Fibroblast of villous mesenchyme (primary cell): ENCODE measurements at places on chromosomes 11 and 22.

GRCh38 chr11:5258543-5259262 lies 4.1 kb upstream of the HBG2 start:
- no peak for DNase-seq

- DNase-seq = no peak
These were observed 2.1 kb downstream of the MFRP start for GRCh38 chr11:119344291-119345010.

GRCh38 chr11:68020575-68020974 lies 9.9 kb upstream of the NDUFS8 start:
- peak; percentile 25 for DNase-seq

DNA sequence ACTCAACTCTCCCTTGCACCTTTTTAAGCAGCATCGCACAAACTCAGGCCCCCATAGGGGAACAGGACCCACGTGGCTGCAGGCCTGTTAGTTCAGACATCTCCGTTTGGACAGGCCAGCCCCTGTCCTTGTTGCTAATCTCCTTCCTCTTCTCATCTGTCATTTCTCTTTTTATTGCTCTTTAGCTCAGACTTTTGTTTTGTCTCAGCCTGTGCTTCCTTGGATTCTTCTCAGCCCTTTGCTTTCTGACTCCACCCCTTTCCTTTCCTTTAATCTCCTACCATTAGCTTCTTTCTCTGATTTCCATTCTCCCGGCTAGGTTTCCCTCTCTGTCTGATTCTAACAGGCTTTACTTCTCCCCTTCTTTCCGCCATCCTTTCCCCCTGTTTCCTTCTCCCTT lies 68.7 kb downstream of the SCN3B start:
- DNase-seq = no peak

DNA sequence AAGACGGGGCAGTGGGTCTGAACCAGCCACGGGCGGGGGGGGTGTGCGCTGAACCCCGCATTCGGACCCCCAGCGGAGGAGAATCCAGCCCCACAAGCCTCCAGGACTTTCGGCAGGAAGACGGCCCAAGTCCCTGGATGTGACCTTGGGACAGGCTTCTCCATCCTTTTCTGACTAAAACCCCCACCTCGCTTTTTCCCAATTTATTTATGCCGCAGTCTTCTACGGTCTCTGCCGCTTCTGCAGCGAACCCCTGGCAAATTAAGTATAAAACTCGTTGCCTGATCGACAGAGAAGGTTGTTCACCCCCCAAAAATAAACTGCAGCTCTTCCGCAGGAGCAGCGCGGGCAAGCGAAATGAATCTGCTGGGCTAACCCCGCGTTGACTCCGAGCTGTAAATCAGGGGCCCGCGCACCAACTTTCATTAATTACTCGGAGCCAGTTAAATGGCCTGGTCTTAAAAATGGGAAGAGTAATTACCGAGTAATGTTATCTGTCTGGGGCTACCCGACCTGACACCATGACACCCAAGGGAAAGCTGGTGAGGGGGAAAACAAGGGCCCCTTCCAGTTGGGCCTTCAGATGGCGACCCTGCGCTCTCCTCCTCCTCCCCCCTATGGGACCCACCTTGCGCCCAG lies 6.6 kb downstream of the WT1 start:
- no peak for DNase-seq

DNA sequence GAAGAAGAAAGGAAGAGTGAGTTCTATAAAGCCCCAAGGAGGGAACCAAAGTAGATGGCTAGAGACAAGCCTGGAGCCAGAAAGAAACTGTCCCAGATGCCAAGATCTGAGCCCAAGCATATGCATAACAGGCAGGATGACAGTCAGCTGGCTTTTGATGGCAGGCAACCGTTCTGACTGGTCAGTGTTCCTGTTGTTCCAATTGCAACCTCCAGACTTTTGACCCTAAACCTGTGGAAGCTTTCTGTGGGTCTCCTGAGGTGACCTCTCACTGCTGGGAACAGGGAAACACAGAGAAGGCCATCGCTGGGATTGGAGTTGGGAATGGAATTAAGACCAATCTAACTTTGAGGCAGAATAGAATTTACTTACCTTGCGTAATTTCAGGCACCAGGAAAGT lies 21.6 kb upstream of the NNMT start:
- DNase-seq = no peak

DNA sequence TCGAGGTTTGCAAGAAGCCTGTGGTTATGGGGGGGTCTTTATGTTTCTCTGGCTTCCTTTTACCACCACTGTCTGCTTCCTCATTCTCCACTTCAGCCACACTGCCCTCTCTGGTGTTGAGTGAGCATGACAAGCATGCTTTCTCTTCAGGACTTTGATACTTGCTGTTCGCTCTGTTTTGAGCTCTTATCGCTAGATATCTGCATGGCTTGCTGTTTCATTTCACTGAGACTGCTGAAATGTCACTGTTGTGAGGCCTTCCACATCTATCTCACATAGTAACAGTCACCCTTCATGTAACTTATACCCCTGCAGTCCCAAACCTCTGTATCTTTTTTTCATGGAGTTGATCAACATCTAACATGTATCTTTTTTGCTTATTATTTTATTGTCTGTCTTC lies 59.8 kb downstream of the TMEM135 start:
- peak; percentile 42 for DNase-seq

DNA sequence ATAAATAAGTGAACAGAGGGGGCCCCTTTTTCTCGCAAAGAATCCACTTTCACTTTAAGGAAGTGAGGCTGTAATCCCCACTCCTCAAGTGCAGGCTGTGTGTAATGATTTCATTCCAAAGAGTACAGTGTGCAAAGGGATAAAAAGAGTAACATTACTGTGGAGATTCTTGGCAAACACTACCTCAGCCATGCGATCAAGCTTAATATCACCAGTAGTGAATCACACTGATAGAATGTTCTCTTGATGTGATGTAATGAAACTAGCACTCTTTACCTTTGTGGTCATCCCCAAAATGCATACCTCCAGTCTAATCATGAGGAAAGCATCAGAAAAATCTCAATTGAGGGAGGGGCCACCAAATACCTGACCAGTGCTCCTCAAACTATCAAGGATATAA lies 246.1 kb upstream of the CHORDC1 start:
- DNase-seq = no peak

GRCh38 chr22:27113211-27113635 lies 455.8 kb downstream of the MIAT start:
- peak; percentile 90 for DNase-seq

DNA sequence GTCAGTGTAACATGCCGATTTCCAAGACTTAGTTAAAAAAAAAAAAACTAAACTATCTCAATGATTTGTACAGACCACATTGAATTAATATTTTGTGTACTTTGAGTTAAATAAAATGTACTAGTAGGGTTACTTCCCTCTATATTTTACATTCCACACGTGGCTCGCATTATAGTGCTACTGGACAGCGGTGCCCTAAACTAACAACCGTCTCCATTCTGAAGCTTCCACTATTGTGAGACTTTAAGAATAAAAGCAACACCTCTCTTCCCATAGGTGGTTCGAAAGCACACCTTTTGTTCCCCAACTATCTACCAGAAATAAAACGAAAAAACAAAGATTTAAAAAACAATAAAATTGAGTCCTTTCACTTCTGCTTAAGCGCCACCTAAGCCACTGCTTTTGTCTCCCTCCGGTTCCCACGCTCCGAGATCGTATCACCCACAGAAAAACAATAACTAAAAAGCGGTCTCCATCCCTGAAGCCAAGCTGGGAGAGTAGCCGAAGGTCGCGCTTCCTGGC lies 380 bp upstream of the TTC17 start:
- peak; percentile 8 for DNase-seq

GRCh38 chr11:33134276-33134675 lies 27.0 kb downstream of the CSTF3 start:
- DNase-seq = no peak

GRCh38 chr11:61609980-61610366 lies 29.1 kb upstream of the SYT7 start:
- no peak for DNase-seq

DNA sequence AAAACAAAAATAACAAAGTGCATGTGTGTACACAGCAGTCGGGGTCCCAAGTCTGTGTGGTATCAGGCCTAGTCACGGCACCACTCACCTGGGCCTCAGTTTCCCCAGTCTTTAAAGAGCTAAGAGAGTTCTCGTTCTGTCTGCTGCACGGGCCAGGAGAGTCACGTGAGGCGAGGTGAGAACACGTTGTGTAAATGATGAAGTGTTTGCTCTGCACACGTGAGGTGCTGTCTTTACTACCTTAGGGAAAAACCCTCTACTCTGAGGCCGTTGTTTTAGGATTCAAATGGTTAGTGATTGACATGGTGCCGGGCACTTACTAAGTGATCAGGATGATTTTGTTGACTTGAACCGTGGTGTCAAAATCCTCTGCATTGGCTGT lies 86.5 kb upstream of the PPARA start:
- DNase-seq = peak; percentile 45

- no peak for DNase-seq
These were observed 48.9 kb downstream of the CEP164 start for GRCh38 chr11:117376517-117376916.

- DNase-seq = no peak
These were observed 29.1 kb upstream of the LMO2 start for GRCh38 chr11:33920838-33921613.

DNA sequence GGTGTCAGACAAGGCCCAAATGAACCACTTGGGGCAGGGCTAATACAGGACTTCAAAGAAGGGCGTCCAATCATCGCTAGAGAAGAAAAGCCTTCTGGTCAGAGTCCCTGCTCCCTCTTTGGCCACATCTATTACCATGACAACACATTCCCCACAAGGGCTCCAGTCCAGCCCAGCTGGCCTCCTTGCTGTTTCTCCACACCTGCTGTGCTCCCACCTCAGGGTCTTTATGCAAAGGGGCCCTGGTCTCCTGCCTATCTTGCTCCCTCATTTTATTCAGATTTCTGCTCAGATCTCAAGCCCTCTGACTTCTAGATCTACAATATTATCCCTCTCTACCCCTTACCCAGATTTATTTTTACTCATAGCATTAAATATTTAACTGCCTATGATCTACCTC lies 58.0 kb upstream of the KIRREL3 start:
- no peak for DNase-seq

- no peak for DNase-seq
These were observed 50.1 kb downstream of the MN1 start for GRCh38 chr22:27751277-27752070.

DNA sequence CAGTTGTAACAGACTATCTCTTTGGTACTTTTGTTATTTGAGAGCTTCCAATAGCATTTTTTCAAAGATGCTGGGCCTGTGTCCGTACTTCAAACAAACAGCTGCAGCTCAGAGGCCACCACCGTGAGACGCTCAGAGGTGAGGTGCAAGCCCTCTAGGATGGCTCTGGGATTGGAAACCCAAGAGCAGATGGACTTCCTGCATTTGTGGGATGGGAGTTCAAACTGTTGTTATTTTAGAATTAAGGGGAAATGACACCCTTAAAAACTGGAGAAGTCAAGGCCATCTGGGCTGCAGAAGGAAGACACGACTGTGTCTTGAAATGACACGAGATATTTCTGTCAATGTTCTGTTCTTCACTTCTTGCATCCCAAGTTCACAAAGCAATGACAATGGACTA lies 9.2 kb upstream of the IL10RA start:
- no peak for DNase-seq

GRCh38 chr11:61067782-61068446 lies 34.4 kb upstream of the CD5 start:
- no peak for DNase-seq

GRCh38 chr11:20715464-20715863 lies 46.1 kb downstream of the NELL1 start:
- DNase-seq = no peak

DNA sequence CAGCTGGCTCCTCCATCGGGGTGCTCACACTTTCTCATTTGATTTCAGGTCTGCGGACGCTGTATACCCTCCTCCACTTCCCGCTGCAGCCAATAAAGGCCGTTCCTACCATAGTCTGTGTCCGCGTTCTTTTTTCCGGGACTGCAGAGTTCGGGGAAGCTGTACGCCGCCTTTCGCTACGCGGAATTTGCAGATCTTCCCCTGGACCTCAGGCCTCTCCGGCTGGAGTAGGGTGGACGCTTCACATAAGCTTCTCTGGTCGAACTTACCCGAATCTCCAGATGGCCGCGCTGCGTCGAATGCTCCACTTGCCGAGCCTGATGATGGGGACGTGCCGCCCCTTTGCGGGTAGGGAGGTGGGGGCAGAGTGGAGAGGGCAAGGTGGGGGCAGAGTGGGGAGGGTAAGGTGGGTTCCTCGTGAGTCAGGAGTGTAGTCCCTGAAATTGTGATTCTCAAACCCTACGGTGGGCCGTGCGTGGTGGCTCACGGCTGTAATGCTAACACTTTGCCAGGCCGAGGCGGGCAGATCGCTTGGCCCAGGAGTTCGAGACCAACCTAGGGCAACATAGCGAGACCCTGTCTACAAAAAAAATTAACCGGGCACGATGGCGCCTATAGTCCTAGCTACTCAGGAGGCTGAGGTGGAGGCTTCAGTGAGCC lies 617 bp downstream of the CSKMT start:
- DNase-seq = peak; percentile 79

DNA sequence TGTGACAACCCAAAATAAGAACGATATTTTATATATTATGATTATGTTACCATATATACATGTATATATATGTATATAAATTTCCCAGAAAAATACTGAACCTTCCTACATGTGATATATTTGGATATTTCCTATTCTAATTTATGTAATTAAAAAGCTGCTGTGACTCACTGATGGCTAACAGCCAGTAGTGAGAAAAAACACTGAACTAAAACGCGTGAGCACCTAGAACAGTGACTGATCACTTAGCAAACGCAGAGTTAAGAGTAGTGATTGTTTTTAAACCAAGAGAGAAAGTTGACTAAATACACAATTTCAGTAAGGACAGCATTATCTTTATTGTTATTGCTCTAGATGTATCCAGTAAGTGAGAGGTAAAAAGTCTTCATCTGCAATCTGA lies 213.8 kb downstream of the TMEM135 start:
- no peak for DNase-seq

DNA sequence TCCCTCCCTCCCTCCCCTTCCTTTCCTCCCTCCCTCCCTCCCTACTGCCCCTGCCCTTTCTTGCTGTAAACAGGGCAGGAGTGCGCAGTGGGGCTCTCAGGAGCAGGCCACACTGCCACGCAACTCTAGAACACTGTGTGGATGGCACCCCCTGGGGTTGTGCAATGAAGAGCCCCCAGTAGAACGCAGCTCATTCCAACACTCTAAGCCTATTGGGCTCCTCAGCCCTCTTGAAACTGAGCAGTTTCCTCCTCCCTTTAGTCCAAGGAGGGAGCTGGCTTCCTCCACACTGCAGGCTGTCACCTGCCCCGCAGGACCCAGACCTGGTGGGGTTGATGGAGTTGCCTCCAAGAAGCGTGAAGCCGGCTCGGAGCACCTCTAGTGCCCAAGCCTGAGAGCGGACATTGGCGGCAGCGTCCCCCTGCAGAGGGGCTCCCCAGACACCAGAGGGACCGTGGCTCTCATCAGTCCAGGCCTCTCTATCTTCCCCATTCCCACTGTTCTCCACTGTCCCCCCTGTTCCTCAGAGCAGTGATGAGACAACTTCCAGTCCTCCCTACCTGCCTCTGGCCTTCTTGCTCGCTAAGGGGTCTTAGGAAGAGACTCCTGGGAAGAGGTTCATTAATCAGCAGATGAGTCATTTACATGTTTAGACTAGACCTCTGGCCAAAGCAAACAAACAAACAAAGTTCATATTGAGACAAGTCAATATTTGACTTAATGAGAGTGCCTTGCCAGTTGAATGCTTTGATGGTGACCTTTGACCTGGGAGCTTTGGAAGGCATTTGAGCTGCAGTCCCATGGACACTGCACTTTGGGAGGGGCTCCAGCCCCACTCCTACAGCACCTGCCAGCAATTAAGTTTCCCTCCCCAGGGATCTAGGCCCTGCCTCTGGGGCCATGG lies 64.0 kb downstream of the RPUSD4 start:
- DNase-seq = no peak
